ENCODE measurements at places on chromosomes 4 and X.
A peak's percentile ranks its signal among the peaks of the same experiment; 100 is the strongest.

GRCh38 chr4:153535772-153536513 is 69.8 kb downstream of the TMEM131L start:
- DNase-seq = no peak

DNA sequence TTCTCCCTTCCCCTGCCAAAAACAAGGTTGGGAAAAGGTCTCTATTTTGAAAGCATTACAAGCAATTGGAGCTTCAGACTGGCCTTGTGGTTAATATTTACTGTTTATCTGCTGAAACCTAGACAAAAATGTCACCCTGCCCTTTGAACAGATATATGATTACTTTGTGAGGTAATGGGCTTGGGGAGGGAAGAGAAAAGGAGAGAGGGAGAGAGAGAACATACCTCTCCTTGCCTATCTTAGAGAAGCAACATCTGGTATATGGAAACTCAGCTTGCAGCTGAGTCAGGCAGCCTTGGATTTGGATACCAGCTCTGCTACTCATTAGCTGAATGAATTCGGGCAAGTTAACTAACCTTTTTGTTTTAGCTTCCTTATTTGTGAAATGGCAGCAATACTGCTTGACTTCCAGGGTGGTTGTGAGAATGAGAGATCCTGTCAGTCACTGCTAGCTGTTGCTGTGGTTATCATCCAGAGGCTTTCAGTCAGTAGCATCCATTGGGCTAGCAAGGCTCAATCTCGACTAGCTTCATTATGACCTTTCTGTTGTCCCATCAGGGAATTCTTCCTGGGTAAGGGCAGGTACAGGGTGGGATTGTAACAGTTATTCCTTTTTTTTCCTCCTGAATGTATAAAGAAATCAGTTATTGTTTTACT is 41.1 kb downstream of the ZFX start:
- DNase-seq = no peak

DNA sequence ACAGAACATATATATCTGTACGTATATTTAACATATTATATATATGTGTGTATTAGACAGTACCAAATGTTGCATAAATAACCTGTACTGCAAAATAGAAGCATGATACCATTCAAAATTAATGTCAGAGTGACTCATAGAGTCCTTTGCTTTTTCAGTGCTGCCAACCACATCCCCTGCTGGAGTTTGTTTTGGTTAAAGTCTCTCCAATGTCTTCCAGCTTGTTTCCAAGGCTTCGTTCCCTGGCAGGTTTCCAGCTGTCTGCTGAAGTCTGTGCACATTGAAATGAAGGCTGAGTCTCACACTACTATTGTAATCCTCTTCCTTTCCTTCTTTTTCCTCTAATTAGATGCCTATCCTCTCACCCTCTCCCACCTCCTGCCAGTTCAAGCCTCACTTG is 14.9 kb downstream of the NRK start:
- DNase-seq = no peak

- no peak for DNase-seq
Measured at GRCh38 chr4:141215030-141215429, 5.7 kb upstream of the ZNF330 start.

GRCh38 chrX:4935401-4935800 is 1222.0 kb upstream of the PRKX start:
- no peak for DNase-seq

GRCh38 chr4:83083925-83084475 is 30.5 kb downstream of the PLAC8 start:
- no peak for DNase-seq

- DNase-seq = no peak
Measured at GRCh38 chr4:104971462-104971861, 175.2 kb upstream of the TET2 start.

DNA sequence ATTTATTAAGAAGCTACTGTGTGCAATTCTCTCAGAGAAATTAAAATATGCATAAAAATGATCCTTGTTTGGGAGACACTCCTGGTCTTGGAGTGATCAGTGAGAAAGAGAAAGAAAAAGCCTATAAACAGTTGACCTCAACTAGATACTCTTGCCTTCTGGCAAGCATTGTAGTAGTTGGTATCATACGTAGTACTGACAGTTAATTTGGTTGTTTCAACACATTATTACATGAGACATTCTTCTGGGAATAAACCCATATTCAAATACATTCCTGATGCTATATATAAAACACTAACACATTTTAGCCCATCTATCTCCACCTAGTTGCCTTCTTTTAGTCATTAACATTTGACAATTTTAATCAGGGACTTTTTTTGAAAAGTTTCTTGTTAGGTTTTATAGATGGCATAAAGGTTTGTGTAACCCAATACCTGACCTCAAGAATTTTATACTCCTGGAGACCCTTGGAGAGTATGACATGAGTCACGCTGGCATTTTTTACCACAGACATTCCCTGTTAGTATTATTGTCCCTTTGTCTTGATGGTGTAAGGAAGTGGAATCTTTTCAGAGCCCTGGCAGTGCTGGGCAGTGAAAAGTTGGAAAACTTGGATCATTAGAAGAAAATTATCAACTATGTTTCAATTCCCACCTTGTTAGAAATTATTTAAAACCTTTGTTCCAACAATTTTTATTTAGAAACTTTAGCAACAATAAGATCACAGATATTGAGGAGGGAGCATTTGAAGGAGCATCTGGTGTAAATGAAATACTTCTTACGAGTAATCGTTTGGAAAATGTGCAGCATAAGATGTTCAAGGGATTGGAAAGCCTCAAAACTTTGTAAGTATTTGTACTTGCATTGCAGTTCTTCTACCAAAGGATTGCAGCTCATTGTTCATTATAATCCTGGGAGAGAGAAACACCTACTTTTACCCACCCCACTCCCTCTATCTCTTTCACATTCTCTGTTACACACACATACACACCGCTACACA is 167.1 kb upstream of the PACRGL start:
- no peak for DNase-seq

DNA sequence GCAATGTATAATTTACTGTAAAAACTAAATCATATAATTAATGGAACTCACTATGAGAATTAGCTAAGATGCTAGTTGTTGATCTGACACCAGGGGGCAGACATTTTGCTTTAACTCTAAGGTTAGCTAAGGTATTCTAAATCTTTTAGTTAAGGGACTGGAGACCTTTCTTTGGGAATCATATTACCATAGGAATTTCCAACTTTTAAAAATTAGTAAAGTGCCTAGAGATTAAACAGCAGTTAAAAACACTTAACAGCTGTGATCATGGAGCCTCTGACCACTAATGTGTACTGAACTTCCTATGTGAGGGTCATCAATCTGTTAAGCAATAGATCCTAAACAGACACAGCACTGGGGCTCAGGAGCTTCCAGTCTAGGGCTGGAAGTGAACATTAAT is 226.6 kb downstream of the NSUN7 start:
- no peak for DNase-seq

DNA sequence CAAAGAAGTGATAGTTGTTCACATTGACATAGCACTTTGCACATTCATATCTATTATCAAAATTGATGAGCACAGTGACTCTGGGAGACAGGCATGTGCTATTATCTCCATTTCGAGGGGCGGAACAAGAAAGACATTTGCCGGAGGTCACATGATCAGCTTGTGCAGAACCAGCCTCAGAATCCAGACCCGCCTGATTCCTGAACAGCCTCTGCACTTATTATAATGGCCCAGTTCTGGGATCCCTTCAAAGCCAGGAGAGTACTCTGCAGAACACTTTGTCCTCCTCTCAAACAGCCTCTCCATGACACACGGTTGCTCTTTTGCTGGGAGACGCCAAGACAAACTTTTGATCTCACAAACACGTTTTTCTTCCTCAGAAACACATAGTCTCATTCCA is 48.4 kb downstream of the RWDD4 start:
- DNase-seq = no peak

- no peak for DNase-seq
Measured at GRCh38 chr4:148776941-148777340, 334.7 kb upstream of the NR3C2 start.

- no peak for DNase-seq
Measured at GRCh38 chr4:184817494-184818215, 8.1 kb downstream of the ACSL1 start.

GRCh38 chr4:91829531-91829930 is 474.2 kb upstream of the GRID2 start:
- DNase-seq = no peak

DNA sequence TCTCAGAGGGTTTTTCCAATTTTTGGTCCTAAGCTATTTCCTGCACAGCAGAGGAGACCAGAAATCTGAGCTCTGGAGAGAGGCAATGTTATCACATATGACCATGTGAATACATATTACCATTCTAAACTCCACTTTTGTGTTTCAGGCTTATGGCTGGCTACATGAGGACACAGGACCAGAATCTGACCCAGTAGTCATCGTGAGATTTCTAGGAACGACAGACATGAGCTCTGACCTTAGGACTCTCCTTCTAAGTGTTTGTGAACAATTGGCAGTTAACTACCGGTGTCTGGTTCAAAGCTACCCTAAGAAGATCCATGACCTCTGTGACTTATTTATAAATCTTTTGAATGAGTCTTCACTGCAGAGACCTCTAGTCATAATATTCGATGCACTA is 198.6 kb downstream of the NWD2 start:
- no peak for DNase-seq

DNA sequence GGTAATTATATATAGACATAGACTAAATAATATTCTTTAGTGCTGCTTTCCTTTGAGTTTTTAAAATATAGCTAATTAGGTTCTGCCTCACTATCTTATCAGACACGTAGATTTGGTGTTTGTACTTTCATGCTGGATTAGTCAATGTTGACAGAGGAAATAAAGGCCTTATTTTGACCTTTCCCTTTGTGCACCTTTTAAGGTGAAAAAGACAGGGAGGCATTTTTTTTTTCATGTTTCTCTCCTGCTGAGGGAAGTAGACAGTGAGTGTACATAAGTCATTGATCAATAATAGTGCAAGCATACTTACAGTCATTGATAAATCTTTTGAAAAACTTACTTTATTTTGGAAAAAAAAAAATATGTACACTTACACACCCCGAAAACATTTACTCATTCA is 467.8 kb downstream of the GRXCR1 start:
- DNase-seq = no peak

GRCh38 chrX:16814597-16814996 is 28.3 kb downstream of the TXLNG start:
- DNase-seq = no peak

DNA sequence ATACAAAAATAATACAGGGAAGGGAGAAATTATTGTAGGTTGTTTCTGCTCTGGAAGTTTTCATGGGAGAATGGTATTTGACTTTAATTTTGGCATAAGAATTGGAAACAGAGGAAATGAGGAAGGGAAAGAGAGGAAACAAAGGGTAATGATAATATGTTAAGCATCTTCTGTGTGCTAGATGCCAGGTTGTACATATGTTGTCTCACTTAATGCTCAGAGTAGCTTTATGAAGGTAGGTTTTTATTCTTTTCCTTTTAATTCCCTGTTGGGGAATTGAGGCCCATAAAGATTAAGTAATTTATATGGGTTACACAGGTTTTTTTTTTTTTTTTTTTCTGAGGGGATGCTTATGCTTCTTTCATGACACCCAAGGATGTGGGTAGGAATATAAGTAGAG is 19.2 kb downstream of the BLTP1 start:
- DNase-seq = no peak

DNA sequence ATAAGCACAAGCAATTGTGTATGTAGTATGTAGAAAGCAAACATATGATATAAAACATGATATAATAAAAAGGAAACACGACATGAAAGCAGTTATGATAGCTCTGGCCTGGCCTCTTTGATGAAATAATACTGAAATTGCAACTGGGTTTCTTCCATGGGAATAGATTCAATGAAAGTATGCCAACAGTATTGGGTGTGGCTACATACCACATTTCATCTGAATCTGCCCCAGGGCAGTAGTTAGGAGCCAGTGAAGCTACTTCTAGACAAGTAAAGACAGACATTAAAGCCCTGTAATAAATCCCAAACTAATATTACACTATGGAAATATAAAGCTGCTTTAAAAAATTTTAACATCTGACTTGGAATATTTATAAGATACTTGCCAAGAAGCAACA is 207.3 kb downstream of the FBXW7 start:
- DNase-seq = no peak

GRCh38 chr4:145101091-145101490 is 3.0 kb downstream of the ABCE1 start:
- no peak for DNase-seq

- peak; percentile 58 for DNase-seq
Measured at GRCh38 chrX:103554687-103555424, 30.5 kb upstream of the TCEAL4 start.

DNA sequence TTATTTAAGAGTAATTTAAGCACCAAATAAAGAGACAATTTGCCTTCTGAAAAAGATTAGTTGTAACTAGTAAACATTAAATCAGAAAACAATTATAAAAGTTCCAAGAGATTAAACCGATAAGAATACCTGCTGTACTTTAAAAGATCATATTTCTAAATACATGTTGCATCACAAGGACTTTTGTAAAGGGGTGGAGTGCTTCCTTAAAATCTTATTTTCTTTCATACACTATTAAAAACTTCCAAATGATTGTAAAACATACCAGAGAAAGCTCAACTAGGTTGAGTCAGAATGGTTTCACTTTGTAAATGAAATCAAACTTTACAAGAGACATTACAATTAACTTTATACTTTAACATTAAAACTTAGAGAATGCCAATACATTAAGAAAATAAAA is 41.8 kb downstream of the ACSL4 start:
- DNase-seq = no peak

DNA sequence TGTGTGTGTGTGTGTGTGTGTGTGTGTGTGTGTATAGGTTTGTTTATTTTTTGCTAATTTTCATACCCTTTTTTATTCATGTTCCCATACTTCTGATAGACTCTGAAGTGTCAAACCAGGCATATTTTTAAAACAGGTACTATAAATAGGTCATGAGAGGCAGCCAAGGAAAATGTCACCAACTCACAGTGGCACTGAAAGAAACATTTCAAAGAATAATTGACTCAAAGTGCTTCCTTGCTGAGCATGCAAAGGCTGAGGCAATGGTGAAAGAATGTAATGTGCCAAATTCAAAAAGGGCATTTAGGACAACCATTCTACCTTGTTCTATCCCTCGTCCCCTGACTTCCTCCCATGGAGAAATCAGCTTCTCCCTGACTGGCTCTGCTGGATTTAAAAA is 95.5 kb downstream of the EIF4E start:
- DNase-seq = no peak

GRCh38 chr4:159070742-159071141 is 32.1 kb upstream of the RAPGEF2 start:
- DNase-seq = no peak
